ENCODE measurements at places on chromosomes 7 and 10.

- no peak for DNase-seq
These were observed 7.3 kb downstream of the SEMA3A start for GRCh38 chr7:84187087-84187805.

DNA sequence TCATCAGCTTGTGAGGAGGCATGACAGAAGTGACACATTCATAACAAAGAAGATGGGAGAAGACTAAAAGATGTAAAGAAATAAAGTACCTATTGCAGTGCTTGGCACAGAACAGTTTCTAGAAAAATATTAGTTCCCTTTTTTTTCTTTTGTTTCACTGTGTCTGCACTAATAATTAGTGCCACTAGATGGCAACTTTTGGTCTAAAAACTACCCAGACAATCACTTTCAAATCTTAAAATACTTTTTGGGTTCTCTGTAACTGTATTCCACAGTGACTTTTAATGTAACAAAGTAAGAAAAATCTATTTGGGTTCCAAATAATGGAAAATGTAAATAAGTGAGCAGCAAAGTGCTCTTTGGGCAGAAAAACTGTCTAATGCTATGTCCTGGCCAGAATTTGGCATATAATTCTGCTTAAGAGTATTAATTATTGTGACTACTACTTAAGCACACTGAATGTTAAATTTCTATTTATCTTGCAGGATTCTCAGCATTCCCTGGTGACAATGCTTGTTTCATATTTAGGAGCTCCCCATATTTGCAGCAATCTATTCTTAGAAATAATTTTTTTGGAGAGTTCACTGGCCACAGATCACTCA, 134.8 kb upstream of the KIF5B start:
- DNase-seq, result no peak

GRCh38 chr7:111006040-111006439, 84.9 kb upstream of the LRRN3 start:
- no peak for DNase-seq

GRCh38 chr7:121081327-121081936, 92.9 kb downstream of the CPED1 start:
- DNase-seq, result no peak

- DNase-seq, result no peak
These were observed 187.1 kb downstream of the KIF20B start for GRCh38 chr10:89888321-89889070.

DNA sequence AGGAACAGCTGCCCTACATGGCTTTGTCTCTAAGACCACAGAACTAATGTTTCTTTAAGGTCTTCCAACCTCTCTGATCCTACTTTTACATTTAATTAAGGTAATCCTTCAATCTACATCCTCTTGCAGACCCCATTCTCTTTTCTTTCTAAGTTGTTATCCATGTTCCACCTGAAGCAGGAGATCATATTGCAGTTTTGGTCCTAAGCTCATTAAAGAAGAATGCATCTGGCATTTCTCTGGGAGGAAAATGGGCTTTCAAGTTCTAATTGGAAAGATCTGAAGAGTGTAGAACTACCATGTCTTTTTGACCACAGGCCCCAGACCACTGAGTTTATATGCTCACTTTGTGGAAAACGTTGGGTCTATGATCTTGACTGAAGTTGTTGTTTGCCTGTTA, 111.2 kb downstream of the SEM1 start:
- DNase-seq, result no peak

DNA sequence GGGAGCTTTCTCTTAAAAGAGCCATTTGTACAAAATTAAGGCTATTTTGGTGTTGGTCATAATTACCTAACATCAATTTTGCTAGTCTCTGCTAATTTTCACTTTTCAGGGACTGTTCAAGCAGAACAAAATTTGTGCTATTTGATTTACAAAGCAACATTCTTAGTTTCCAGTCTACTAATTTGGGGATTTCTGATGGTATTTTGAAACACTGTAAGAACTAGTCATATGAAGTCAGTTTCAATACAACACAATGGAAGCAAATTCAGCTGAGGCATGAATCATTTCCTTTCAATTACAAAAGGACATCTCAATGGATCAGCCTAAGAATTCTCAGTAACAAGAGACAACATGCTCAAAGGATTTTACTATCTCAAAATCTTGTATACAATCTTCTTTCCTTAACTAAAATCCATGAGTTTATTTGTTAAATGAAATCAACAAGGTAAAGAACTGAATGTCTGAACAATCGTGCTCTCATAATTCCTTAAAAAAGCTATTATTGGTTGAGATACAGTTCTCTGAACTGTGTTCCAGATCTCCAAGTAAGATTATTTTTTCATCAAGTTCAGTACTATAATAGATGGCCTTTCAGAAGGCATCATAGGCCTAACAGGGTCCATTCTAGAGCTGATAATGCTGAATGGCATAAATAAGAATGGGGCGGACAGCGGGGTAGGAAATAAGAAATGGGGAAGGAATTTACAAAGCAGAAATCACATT, 144.6 kb downstream of the NRCAM start:
- DNase-seq, result no peak

- no peak for DNase-seq
These were observed 4.2 kb downstream of the TAS2R60 start for GRCh38 chr7:143447466-143447865.

DNA sequence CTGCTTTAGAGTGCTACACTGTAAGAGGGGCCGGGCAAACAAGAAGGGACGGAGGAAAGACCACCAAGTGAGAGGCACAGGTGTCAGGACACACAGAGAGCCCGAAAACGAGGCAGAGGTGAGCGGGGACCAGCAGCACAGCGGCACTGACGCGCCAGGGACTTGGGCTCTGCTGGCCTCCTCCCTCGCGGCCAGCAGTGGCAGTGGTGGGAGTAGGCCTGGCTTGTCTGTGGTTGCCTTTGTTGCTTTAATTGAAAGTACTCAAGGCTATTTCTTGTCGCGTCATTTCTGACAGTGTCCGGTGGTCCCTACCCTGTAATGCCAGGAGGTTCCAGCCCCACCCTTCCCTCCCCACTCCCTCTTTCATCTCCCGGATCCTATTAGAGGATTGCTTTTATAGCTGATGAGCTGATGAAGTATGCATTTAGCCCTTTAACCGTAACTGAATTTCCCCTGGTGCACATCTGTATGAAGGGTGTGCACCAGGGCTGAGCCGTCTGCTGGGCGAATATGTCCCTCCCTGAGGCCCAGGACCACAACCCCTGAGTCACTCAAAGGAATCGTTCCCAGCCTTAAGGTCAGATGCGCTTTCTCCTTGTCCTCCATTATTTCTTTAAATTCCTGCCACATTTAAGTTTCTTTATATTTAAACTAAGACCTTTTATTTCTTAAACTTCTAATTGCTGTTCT, 39.5 kb upstream of the FAM20C start:
- DNase-seq, result no peak

- DNase-seq, result no peak
These were observed 380.4 kb upstream of the SORCS1 start for GRCh38 chr10:107544706-107545520.

DNA sequence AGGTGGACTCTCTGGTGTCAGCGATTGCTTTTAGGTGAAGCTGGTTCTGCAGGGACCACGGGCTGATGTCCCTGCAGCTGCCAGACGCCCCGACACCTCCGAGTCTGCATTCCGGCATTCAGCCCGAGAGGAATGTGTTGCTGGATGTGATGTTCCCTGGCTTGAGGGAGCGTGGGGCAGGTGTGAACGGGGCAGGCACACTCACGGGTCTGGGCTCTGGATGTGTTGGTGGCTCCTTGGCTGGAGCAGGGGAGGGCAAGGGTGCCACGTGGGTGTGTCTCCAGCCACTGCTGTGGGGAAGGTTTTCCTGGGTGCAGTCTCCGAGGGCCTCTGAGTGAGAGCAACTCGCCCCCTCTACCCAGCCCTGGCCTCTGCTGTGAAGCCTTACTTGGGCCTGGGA, 140.5 kb downstream of the CAMK1D start:
- no peak for DNase-seq

DNA sequence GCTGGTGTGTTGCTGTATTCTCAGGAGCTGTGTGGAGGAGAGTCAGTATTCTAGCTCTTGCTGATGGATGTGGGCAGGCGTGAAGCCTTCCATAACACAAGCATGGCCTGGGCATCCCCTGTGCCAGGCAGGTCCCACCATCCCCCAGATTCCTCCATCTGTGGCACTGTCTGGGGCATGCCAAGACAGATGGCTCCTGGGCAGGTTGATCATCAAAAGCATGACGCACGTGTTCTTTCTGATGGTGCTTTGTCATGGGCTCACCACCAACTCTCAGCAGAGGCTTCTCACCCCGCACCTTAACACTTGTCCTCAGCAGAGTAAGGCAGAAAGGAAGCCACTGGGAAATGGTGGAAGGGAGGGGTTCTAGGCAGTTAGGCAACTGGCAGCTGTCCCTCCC, 364.3 kb downstream of the PLXNA4 start:
- DNase-seq, result no peak

DNA sequence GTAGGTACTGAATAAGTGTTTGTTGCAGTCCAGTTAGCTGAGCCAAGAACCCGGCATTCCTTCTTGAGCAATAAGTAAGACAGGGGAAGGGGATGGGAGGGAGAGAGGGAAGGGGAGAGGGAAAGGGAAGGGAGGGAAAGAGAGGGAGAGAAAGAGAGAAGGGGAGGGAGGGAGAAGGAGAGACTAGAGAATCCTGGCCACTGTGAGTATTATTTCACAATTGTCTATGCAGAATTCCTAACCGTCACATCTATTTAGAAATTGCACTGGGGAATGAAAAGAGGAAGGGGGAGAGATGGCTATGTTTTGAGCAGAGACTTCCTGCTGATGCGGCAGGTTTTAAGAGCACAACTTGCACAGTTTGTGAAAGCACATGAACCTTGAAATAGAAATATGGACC, 251.4 kb upstream of the ZMIZ1 start:
- DNase-seq, result no peak

DNA sequence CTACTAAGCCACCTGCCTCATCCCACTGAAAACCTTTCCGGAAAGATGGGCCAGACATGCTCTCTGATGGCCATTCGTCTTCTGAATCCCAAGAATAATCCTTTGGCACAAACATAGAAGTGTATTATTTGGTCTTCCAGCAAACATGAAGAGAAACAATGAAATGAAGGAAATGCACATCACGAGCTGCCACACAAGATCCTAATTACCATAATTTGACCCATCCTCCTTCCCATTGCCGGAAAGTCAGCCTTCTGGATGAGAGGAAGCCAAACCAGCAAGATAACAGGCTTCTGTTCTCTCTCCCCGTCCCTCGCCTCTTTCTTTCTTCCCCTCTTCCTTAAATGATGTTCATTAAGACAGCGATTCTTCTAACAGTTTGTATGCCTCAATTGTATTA, 218.9 kb upstream of the KMT2E start:
- no peak for DNase-seq

GRCh38 chr10:62749093-62749683, 55.3 kb upstream of the ADO start:
- DNase-seq, result no peak

DNA sequence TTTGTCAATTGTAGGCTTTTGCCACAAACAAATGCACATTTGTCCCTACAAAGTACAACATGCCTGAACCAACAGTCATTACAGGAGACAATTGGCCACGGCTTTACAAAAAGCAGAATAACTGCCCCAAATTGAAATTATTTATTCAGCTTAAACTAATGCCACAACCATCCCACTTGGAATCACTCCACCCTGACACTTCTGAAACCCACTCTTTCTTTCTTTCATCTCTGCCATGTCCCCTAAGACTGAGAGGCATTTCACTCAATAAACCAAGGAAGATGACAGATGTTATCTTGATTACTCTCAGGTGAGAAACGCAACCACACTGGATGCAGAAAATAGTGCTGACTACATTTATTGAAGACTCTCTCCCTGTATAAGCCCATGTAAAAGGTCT, 2.6 kb upstream of the NPM3 start:
- DNase-seq, result no peak

GRCh38 chr10:12962556-12962955, 39.0 kb downstream of the CCDC3 start:
- no peak for DNase-seq

- DNase-seq, result no peak
These were observed 66.3 kb upstream of the FRMD4A start for GRCh38 chr10:14397066-14397465.

GRCh38 chr7:148676291-148676690, 22.4 kb upstream of the CUL1 start:
- no peak for DNase-seq

GRCh38 chr7:18570890-18571478, 75.4 kb downstream of the HDAC9 start:
- DNase-seq, result no peak

GRCh38 chr7:19552576-19552975, 156.3 kb downstream of the POLR1F start:
- no peak for DNase-seq

GRCh38 chr7:70778585-70778984, 353.4 kb upstream of the GALNT17 start:
- no peak for DNase-seq

- DNase-seq, result no peak
These were observed 218.2 kb upstream of the PRSS58 start for GRCh38 chr7:142476077-142476476.

GRCh38 chr10:48541144-48541795, 63.6 kb downstream of the ARHGAP22 start:
- DNase-seq, result no peak

GRCh38 chr10:123269675-123270074, 115.5 kb downstream of the BUB3 start:
- no peak for DNase-seq

GRCh38 chr7:41917-42565, 150.3 kb upstream of the FAM20C start:
- no peak for DNase-seq

DNA sequence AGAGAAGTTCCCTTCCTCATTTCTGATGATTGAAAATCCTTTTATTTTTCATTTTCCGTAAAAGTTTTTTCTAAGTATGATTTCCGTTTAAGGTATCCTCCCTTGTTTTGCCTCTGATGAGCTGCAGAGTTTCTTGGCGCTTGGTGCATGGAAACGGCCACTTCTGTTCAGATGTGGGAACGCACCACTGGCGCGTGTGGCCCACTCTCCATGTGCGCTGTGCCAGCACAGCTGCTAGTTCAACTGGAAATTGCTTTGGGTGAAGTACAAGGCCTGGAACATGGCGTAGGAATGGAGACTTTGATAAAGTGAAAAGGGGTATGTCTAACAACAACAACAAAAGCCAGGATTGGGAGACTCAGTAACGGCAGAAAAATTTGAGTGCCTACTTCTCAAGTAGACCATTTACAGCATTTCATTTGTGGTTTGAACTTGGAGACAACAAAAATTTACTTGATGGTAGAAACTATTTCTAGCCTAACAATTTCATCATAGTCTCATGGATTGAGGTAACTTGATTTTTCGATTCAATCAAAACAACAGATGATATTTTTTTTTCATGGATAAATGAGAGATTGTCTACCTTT, 364.2 kb downstream of the SUGCT start:
- DNase-seq, result no peak

DNA sequence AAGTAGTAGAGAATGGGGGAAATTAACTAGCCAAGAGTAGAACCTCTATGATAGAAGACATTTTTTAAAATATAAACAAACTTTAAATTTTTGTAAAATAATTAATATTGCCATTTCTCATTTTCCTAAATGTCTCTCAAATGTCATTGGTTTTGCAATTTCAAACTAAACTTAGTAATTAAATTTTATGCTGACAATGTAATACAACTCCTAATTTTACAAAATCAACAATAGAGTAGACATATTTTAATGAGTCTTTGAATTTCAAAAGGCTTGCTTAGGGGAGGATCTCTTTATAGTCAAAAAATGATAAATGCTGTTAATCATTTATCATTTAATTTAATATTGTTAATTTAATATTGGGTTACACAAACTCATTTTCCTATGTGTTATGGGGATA, 81.8 kb downstream of the ZWINT start:
- no peak for DNase-seq
